Lower leg skin (tissue), 4 donors: ENCODE measurements at places on chromosomes 1 and 21.
A peak's percentile ranks its signal among the peaks of the same experiment; 100 is the strongest.

DNA sequence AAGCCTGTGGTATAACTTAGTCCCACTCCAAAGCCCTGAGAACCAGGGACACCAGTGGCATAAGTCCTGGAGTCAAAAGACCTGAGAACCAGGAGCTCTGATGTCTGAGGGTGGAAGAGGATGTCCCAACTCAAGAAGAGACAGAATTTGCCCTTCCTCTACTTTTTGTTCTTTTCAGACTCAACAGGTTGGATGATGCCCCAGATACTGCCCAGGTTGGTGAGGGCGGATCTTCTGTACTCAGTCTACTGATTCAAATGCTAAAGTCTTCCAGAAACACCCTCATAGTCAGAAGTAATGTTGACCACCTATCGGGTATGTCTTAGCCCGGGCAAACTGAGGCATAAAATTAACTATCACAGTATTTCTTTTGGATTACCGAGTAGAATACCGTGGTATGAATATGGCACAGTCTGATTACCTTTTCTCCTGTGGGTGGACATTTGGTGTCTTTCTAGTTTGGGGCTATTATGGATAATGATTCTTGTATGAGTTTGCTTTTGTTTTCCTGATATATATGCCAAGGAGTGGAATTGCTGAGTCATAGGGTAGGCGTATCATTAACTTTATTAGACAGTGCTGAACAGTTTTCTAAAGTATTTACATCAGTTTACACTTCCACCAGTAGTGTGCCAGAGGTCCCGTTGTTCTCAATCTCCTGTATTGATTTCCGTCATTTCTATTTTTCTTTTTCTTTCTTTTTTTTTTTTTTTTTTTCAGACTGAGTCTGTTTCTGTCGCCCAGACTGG is 3.2 kb upstream of the CHAF1B start:
- no peak for DNase-seq

DNA sequence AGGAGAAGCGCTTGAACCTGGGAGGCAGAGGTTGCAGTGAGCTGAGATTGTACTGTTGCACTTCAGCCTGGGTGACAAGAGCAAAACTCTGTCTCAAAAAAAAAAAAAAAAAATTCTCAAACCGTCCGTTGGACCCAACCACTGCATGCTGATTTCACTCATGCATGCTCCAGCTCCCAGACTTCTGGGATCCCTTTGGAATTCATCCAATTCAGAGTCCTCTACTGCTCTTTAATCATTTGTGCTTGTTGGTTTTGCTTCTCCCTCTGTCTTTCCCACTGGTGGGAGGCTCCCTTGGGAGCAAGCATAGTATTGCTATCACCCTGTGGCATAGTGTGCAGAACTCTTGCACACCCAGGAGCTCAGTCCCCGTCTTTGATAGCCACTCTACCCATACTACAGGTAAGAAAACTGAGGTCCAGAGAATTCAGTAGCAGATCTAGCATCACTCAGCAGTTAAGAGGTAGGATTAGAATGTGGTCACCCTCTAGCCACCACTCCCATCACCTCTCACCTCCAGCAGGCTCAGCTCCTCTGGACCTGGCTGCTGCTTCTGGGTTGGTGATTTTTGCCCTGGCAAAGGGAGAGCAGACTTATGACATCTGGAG is 3.1 kb upstream of the LMNA start:
- no peak for DNase-seq

DNA sequence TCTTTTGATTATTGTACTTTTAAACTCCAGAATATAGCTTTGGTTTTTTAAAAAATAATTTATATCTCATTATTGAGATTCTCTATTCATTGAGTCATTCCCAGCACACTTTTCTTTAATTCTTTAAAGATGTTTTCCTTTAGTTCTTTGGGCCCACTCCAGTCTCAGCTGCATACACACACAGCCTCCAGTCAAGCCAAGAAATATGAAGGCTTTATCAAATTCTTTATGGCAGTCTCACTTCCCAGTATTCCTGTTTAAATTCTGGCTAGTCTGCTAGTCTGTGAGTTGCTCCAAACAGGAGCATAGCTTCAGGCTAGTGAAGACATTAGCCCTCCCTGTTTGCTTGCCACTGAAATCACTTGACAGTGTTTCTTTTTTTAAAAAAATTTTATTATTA is 61.2 kb downstream of the CRP start:
- DNase-seq = no peak

- DNase-seq = no peak
Observed at GRCh38 chr21:34201481-34201858, 128.1 kb downstream of the MRPS6 start.

DNA sequence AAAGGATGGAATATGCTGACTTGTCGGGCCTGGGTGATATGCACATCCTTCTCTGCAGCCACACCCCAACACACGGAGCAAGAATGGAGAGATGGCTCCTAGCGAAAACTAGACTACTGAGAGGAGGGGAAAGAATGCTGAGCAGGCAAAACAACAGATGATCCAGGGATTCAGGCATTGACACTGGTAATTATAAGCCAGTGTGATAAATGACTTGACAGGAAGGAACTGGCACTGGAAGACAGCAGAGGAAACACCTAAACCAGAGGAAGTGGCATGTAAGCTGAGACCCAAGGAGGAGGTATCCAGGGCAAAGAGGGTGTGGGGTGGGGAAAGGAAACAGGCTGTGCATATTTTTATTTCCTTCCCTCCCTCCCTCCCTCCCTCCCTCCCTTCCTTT is 31.7 kb upstream of the KHDRBS1 start:
- no peak for DNase-seq

GRCh38 chr1:9315411-9316079 is 22.9 kb downstream of the SPSB1 start:
- DNase-seq = no peak

GRCh38 chr1:31381394-31382294 is 8.8 kb upstream of the FABP3 start:
- no peak for DNase-seq

DNA sequence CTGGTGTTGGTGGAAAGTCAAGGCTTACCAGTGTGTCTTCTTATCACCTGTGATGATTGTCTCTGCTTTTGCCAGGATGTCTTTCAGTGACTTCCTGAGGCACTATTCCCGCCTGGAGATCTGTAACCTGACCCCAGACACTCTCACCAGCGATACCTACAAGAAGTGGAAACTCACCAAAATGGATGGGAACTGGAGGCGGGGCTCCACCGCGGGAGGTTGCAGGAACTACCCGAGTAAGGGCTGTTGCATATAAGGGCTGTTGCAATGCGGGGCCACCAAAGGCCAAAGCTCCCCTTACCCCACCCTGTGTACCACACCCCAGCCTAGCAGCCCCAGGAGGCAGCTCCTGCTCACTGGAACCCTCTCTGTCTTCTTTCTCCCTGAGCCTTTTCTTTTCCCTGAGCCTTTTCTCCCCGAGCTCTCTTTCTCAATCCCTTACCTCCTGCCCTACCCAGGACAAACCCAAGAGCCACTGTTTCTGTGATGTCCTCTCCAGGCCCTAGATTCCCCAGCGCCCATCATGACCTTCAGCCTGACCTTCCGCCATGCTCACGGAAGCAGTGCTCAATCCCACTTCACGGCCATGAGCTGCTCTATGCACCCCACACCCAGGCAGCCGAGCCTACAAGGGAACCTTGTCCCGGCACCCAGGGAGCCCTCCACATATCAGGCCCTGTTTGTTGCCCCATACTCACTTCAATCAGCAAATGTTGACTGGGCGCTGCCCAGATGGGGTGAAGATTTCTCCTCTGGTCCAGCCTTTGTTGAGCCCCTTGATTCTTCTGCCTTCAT is 40.6 kb downstream of the CAPN2 start:
- no peak for DNase-seq

DNA sequence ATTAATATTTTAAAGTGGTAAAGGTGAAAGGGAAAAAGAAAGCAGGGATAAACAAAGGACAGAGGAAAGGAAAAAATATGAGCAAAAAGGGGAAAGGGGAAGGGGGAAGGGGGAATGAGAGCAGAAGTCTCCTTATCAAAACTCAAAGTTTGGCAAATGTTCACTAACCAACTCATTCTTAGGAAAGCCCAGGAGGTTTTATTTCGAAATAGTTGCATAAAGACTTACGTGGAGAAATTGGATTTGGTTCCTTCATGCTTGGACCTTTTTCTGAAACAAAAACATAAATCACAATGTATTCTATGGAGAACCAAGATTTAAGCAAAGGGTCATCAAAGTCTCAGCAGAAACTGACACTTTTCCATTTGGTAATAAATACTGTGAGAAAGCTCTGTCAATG is 188.1 kb downstream of the TGFBR3 start:
- no peak for DNase-seq

DNA sequence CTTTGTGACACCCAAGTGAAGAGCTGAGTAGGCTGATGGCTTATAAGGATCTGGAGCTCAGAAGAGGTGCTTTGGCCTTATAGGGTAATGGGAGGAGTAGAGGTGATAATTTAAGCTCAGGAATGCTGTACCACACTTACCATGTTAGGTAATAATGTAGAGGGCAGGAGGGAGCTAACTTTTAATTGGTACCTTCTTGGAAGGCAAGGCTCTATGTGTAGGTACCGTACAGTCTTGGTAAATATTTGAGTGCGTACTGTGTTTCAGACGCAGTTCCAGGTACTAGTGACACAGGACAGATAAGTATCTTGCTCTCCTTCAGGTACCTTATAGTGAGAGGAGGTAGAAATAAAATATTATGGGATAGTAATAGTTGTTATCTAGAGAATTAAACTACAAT is 16.8 kb downstream of the CAMSAP2 start:
- no peak for DNase-seq

DNA sequence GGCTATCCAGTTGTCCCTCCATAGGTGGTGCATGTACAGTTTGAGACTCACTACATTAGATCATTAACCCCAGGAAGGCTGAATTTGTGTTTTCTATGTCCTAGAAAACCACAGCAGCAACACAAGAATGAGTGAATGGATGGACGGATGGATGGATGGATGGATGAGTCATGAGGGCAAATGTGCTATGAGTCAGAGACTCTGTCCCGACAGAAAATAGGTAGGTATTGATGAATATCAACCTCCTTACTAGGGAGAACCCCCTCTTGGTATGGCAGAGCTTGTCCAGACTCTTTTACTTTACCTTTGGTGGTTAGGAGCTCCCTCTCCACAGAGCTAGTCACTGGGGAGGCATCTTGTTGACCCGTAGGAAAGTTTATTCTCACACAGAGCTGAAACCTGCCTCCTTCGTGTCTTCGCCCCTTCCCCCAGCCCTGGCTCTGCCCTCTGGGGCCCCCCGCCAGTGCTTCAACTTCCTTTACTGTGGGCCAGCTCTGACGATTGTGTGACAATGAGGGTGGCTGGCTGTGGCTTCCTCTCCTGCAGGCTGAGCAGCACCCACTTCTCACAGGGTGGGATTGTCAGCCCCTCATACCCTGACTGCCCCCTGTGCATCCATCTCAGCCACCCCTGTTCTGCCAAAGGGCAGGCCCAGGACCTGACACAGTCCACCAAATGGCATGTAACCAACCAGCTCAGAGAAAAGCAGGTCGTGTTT is 145.2 kb downstream of the FOXD2 start:
- DNase-seq = peak; percentile 69

GRCh38 chr1:86741947-86742572 is 37.7 kb downstream of the SH3GLB1 start:
- DNase-seq = peak; percentile 29

GRCh38 chr1:54989968-54990810 is 8.5 kb upstream of the BSND start:
- no peak for DNase-seq

GRCh38 chr1:173917635-173918493 is 737 bp upstream of the SERPINC1 start:
- no peak for DNase-seq
